ENCODE measurements at places on chromosomes 1 and 21. TPM values are rescaled to one million over a fixed set of nuclear protein-coding genes. Genes with fewer than 3 reads are reported as not detected.

GRCh38 chr1:155499263-155499662 lies 63.3 kb downstream of the ASH1L start:
- no peaks in the 10 kb centered on the region for H3K36me3 ChIP-seq
- H3K27ac ChIP-seq = no peak overlapping the region
- peaks cover 12% of the 10 kb centered on the region for H3K4me1 ChIP-seq
- no peaks in the 10 kb centered on the region for H3K27me3 ChIP-seq
- no peak overlapping the region for H3K4me3 ChIP-seq

Gene NBPF6
- not detected for total RNA-seq

DNA sequence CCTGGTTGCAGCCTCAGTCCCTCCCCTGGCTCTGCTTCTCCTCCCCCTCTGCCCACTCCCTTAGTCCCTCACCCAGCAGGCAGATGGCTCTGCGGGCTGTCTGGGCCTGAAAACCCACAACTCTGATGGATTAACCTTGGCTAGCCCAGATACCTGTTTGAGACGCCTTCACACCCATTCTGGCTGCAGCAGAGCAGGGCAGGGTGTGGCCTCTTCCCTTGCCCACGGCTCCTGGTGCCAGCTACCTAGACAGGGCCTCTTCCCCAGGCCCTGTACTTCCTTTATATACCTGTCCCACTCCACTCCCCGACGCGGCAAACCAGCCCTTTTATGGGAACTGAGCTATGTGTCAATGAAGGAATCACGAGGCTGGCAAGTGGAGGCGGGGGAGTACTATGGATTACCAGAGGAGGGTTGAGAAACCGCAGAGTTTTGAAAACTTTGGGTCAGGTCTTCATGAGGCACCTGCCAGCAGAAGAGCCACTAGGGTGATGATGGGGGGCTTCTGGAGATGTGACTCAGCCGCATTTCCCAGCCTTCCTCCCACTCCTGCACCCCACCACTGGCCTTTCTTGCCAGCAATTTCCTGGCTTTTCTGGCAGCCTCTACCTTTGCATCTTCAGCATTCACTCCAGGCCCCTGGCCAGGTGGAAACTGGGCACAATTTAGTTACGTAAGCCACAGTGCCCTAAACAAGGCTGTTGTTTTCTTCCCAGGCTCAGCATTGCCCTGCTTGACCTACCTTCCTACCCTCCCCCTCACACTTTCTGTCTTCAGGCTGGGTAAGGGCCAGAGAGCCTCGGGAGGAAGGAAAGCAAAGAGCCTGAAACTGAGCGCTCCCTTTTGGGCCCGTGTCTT lies at the start of gene CHI3L1:
Gene CHI3L1, minus strand, starts transcription at position 259 of the 858 bp plus-strand sequence. Its CDS starts 81 bp downstream, at position 178.
- no peaks in the 10 kb centered on the region for H3K36me3 ChIP-seq
- DNase-seq = peak; percentile 46
- no peak within 1 kb of the TSS for H3K4me3 ChIP-seq
- H3K27me3 ChIP-seq = no peaks in the 10 kb centered on the region

Gene SIPA1L2
- 5.6 TPM for total RNA-seq

GRCh38 chr1:15371610-15372545 lies 37.8 kb upstream of the EFHD2 start:
- H3K4me3 ChIP-seq = no peak overlapping the region
- peaks cover 20% of the 10 kb centered on the region for H3K4me1 ChIP-seq
- H3K27ac ChIP-seq = peak overlapping the region; percentile 49

Gene RHEX
- not detected for total RNA-seq

Gene HSPG2
- 87.7 TPM for total RNA-seq

- no peaks in the 10 kb centered on the region for H3K27me3 ChIP-seq
- H3K4me3 ChIP-seq = no peak overlapping the region
- H3K4me1 ChIP-seq = peaks cover 22% of the 10 kb centered on the region
- DNase-seq = peak; percentile 27
- H3K27ac ChIP-seq = peak overlapping the region; percentile 24
- no peaks in the 10 kb centered on the region for H3K36me3 ChIP-seq
Measured at GRCh38 chr1:223708001-223708359, 4.4 kb upstream of the CAPN2 start.

DNA sequence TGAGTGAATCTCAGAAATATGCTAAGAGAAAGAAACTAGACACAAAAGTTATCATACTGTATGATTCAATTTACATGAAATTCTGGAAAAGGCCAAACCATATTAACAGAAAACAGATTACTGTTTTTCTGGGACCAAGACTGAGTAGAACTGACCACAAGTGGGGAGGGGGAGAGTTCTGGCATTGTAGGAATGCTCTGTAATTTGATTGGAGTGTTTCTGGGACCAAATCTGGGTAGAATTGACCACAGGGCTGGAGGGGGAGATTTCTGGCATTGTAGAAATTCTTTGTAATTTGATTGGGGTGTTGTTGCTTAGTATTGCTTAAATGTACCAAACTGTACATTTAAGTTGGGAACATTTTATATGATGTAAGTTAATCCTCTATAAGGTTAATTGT lies 3.4 kb upstream of the OR10K1 start:
- no peaks in the 10 kb centered on the region for H3K36me3 ChIP-seq
- DNase-seq = no peak
- no peak overlapping the region for H3K27ac ChIP-seq
- H3K4me3 ChIP-seq = no peak overlapping the region
- no peaks in the 10 kb centered on the region for H3K4me1 ChIP-seq
- H3K27me3 ChIP-seq = no peaks in the 10 kb centered on the region

- H3K4me3 ChIP-seq = no peak overlapping the region
- no peaks in the 10 kb centered on the region for H3K27me3 ChIP-seq
- no peak overlapping the region for H3K27ac ChIP-seq
- no peak for DNase-seq
Measured at GRCh38 chr1:31228986-31229385, 10.7 kb downstream of the NKAIN1 start.

DNA sequence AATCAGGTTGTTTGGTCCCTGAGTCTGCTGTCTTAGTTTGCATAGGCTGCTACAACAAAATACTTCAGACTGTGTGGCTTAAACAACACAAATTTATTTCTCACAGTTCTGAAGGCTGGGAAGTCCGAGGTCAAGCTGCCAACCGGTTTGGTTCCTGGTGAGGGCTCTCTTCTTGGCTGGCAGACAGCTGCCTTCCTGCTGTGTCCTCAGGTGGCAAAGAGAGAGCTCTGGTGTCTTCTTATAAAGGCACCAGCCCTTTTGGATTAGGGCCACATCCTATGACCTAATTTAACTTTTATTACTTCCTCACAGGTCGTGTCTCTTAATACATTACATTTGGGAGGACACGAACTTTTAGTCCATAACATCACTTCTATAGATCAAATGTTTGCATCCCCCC lies 89.6 kb upstream of the CD34 start:
- H3K27me3 ChIP-seq = no peaks in the 10 kb centered on the region
- H3K27ac ChIP-seq = no peak overlapping the region
- H3K36me3 ChIP-seq = no peaks in the 10 kb centered on the region
- H3K4me3 ChIP-seq = no peak overlapping the region

Gene CHI3L2
- not detected for total RNA-seq

DNA sequence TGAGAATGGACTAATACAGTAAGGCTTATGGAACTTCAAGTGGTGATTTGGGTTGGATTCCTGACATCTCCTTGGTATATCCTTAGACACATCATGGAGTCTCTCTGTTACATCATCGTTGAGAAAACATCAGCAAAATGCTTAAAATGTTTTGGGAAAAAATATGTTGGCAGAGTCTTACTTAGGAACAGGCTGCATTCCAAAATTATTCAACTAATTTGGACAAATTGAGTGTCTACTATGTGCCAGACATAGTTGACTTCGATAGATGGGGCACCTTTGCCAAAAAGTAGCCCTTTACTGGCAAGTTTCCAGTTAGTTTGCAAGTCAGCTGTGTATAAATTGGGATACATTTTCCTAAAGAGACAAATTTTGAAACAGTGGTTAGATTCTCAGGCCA lies 253.4 kb upstream of the ST6GALNAC5 start:
- peaks cover 15% of the 10 kb centered on the region for H3K4me1 ChIP-seq
- H3K4me3 ChIP-seq = no peak overlapping the region
- no peak for DNase-seq

DNA sequence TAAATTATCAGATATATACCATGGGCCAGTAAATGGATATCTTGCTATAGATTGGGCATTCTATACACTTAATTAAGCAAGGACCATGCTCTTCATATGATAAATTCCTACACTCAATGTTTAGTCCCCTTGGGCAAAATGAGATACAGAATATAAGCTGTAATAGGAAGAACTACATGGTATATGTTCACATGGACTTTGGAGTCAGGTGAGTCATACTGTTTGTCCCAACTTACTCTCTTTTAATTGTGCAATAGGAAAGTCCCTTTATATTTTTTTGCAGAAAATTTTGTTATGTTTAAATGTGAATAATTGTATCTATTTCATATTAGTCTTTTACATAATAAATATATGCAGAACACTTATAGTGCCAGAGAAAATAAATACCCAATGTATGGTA lies 820.2 kb upstream of the ADAMTS5 start:
- H3K4me1 ChIP-seq = no peaks in the 10 kb centered on the region
- H3K4me3 ChIP-seq = no peak overlapping the region
- no peak overlapping the region for H3K27ac ChIP-seq
- no peak for DNase-seq
- no peaks in the 10 kb centered on the region for H3K36me3 ChIP-seq
- no peaks in the 10 kb centered on the region for H3K27me3 ChIP-seq

Gene RASAL2
- total RNA-seq = 9.9 TPM

DNA sequence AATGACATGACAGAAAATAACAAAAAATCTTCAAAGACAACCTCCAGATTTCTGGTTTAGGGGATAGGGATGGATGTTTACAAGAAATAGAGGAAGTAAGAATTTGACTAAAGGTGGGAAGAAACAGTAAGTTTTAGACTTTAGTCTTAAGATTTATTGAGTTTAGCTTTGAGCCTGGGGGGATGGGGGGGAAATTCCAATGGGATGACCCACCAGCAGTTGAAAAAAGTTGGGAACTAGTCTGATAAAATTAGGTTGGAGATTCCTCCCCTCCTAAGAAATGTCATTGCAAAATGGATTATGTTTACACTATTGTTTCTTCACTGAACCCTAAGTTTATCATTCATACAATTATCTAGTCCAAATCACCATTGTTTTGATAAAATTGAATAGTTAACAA lies 28.4 kb downstream of the WDR26 start:
- no peak overlapping the region for H3K4me3 ChIP-seq
- H3K27ac ChIP-seq = no peak overlapping the region
- H3K27me3 ChIP-seq = no peaks in the 10 kb centered on the region
- peaks cover 9% of the 10 kb centered on the region for H3K4me1 ChIP-seq
- H3K36me3 ChIP-seq = peaks cover 11% of the 10 kb centered on the region

All from body of pancreas (tissue), 4 donors.